GM23338 (cell line): ENCODE measurements at places on chromosomes 3 and 15. TPM values are rescaled to one million over a fixed set of nuclear protein-coding genes. Genes with fewer than 3 reads are reported as not detected.

PROS1 gene
- total RNA-seq, result 2.5 and 4.1 TPM in 2 replicates

DNA sequence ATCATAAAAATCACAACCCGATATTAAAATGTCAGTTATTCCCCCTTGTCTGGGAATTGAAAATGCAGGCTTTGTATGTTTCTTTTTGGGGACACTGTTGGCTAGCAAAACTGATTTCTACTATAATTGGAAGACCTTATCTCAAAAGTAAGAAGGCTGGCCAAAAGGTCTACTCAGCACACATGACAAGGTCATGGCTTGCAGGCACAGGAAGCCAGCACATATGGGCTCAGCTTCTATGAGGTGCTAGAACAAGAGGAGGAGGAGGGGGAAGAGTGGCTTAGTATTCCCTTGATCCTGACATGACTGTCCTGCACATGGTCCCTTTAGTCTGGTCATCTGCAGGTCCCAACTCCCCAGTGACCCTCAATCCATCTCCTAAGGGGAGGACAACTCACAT lies 681.2 kb downstream of the SQOR start:
- no peak for DNase-seq

DNA sequence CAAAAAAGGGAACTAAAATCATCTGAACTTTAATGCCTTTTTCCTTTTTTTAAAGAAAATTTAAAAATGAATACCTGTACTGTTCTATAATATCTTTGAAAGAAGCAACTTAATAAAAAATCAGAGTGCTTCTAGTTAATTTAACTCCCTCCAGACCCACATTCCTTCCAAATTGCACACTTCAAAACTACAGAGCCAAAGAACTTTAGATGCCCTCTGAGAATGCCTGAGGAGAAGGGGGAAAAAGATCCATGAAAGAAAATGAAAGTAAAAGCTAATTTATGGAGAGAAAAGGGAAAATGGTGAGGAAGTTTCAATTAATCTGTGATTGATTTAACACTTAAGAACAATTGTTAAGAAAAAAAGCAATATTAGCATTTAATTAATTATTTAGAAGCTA lies 1141.6 kb downstream of the IGSF11 start:
- DNase-seq, result no peak

GRCh38 chr3:16528581-16528993 lies 15.1 kb upstream of the RFTN1 start:
- no peak for DNase-seq

MUC13 gene
- not detected in 2 replicates for total RNA-seq

LTK gene
- 0.14 TPM in 1 of 2 replicates, not detected in the other for total RNA-seq

- peak; percentile 89 for DNase-seq
Observed at GRCh38 chr15:67030036-67030762, 35.2 kb upstream of the SMAD3 start.

DNA sequence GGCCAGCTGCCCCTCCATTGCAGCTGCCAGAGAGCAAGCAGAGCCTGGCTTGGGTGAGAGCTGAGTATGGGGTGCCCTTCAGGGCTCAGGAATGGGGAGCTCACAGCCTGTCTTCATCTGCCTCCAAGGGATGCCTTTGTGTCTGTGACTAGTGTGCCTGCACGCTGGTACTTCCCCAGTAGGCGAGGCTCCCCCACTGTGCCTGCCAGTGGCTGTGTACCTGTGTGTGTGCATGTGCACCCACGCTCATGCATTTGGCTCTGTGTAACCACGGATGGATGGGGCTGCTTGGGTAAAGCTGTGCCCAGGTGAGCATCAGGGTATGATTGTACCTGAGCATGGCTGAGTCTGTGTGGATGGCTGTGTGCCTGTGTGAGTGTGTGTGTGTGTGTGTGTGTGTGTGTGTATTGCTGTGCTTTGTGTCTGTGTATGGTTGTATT lies 2.3 kb upstream of the GRM2 start:
- no peak for DNase-seq

GRCh38 chr3:33658621-33658990 lies 59.4 kb downstream of the CLASP2 start:
- DNase-seq, result no peak

DNA sequence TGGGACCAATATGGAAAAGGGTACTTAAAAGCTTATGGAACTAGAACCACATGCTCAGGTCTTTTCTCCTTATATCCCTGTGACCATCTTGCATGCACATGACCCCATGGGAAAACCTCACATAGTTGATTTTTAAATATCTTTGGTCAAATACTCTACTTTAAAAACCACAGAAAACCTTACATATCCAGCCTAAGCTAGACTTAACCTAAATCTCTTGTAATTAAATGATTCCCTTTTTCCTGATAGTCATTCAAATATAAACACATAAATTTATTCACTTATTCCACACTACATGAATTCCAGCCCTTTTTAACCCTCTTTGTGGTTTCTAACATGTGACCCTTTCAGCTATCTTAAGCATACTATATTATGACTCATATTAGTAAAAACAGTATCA lies 46.8 kb downstream of the DNAJC13 start:
- DNase-seq, result no peak

GRCh38 chr3:125280668-125281361 lies 68.3 kb upstream of the SLC12A8 start:
- DNase-seq, result peak; percentile 24

CLSTN2 gene
- 0.83 and 0.89 TPM in 2 replicates for total RNA-seq

NDUFB5 gene
- total RNA-seq, result 65.4 and 74.9 TPM in 2 replicates

- no peak for DNase-seq
Observed at GRCh38 chr15:39248204-39248603, 332.7 kb upstream of the THBS1 start.

ADAMTS9 gene
- total RNA-seq, result 0.31 and 0.54 TPM in 2 replicates

DNA sequence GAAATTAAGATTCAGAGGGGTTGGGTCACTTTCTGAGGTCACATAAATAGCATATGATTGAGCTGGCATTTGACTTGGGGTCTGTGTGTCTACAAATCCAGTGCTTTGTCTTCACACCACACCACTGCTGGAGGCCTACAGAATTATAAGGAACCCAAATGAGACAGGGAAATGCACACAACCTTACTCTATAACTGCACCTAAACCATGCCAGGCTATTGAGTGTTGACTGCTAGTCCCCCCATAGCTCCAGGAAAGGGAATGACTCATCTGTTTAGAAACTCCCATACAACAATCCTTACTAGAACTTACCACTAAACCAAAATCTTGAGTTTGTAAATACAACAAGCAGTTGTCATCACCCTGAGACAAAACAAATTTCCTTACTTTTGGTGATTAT lies 16.9 kb upstream of the TSC22D2 start:
- DNase-seq, result no peak

STAC gene
- 17.1 and 22.9 TPM in 2 replicates for total RNA-seq

- DNase-seq, result no peak
Observed at GRCh38 chr3:149373235-149374125, 4.0 kb downstream of the TM4SF1 start.

FAM81A gene
- 1.7 and 4.1 TPM in 2 replicates for total RNA-seq

- DNase-seq, result no peak
Observed at GRCh38 chr3:101643861-101644613, 32.9 kb downstream of the ZBTB11 start.

CCR3 gene
- total RNA-seq, result not detected in 2 replicates

GRCh38 chr3:69248436-69248835 lies 126.0 kb upstream of the LMOD3 start:
- no peak for DNase-seq

DNA sequence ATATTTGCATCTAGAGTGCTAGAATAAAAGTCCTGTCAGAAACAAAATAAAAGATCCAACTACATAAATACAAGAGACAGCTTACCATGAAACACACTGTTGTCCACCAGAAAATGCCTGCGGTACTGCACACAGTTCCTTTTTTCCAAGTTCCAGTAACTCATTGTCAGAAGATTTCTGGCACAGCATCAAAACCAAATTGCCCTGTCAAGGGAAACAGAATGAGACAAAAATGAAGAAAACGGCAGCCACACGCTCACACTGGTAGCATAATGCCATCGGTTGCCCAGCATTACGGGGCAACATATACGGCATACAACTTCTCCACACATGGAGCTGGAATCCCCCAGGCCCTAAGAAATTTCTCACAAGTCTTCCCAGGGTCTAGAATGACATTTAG lies 40.8 kb downstream of the PLCH1 start:
- DNase-seq, result no peak

DNA sequence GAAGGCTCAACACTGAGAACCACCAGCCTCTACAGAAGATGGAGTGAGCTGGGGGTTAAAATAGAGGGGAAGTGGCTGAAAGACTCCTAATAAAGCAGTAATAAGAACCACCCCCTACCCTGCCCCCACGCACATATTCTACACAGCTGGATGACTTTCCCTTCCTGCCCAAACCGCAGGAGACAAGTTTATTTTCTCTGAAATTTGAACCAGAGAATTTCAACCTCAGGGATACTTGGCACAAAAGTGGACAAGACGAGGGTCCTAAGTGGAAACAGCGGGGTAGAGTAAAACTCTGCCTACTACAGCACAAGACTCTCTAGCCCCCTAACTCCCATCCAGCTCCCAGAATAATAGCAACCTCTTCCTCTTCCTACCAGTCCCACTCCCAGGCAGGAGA lies 28.4 kb downstream of the USF3 start:
- DNase-seq, result no peak

GOLGA6B gene
- total RNA-seq, result not detected in 2 replicates

ARL6 gene
- total RNA-seq, result 9.8 and 13.0 TPM in 2 replicates
